Choroid plexus epithelial cell (primary cell): ENCODE measurements at places on chromosomes 6 and 20.
A peak's percentile ranks its signal among the peaks of the same experiment; 100 is the strongest.

DNA sequence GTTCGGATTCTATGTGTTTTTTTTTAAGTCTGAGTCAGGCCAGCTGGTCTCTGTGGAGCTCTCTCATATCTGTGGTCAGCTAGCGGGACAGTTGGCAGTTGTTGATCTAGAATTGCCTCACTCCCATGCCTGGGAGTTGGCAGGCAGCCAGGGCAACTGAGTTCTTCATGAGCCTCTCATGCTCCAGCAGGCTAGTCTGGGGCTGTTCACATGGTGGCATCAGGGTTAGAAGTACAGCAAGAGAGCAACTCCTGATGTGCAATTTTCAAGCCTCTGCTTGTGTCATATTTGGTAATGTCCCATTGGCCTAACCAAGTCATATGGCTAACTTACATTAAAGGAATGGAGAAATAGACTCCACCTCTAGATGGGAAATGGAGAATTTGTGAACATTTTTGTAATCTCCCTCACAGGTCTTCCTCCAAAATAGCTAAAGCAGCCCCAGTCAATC lies 6.7 kb upstream of the IFT52 start:
- peak; percentile 100 for DNase-seq

DNA sequence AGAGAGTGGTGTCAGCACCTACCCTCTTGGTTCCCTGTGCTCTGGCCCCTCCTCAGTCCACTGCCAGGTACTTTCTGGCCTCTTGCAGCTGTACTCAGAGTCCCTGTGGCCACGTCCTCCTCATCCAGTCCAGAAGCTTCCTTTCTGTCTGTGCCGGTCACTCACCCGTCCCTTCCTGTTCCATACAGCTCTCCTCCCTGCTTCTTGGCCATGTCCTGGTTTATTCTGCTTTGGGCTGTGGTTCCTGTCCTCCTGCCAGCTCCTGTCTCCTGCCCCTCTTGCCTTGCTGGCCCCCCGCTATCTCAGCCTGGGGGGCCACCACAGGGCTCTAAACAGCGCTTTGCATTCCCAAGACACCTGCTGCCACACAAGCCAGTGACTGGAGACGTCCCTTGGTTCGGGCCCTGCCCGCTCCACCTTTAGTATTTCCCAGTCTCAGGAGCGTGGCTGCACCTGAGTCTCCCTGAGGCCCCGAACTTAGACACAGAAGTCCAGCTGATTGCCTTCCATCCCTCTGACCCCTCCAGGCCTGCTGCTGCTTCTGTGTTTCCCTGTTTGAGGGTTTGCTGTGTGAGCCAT lies 15.5 kb upstream of the RBM38 start:
- no peak for DNase-seq

DNA sequence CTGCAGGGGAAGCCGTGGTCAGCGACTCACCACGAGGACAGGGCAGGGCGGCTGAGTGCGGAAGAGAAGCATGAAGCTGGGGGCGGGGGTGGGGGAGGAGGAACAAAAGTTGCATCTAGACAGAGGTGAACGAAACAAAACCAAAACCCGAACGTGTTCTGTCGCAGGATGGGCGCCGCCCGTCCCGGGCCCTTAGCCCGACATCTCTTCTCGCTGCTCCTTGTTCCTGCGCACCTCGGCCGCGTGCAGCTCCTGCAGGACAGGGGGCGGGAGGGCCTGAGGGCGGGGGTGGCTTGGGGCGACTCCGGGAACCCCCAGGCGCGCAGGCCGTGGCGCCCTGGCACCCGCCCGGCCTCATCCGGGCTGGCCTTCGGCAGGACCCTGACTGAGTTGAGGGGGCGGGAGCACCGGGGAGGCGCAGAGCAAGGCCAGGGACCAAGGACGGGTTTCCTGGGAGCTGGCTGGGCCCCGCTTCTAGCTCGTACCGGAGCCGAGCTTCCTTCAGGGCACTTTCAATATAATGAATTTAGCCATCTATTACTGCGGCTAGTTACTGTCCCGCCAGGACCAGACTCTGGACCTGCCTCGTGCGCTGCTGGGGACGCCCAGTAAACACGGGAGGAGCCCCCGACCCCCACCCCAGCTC lies 12.0 kb downstream of the STMN3 start:
- DNase-seq = peak; percentile 50

- DNase-seq = peak; percentile 80
Measured at GRCh38 chr6:2103765-2104523, 141.5 kb downstream of the GMDS start.

DNA sequence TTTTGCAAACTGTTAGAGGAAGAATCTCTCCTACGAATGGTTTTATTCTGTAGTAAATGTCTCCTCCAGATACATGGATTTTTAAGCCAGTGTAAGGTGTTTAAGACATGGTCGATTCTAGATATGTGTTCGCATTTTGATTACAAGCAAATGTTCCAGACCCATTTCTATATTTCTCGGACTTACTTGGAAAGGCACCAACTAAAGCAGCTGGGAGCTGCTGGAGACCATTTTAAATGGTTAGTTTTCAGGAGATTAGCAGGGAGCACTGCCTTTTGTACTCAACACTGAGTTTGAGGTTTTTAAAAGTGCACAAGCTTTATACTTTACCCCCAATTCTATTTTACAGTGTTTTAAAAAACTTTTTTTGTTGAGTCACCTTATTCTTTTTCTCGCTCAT lies 857.0 kb downstream of the KIF16B start:
- peak; percentile 13 for DNase-seq

DNA sequence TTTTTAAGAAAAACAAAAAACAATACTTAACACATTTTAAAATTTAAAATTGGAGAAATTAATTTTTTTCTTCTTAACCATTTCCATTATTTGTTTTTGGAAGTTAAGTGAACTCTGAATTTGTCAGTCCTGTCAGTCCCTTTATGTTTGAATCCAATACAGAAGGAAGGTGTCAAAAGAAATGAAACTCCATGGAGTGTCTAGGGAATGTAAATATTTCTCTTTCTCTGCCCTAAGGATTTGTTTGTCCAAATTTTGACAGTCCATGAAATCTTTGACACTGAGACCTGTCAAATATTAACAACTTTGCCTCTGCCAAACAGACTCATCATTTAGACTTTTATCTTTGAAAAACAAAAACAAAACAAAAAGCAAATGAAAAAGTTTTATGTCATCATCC lies 166.4 kb downstream of the EPHA7 start:
- DNase-seq = no peak

GRCh38 chr6:14292119-14292518 lies 174.5 kb downstream of the CD83 start:
- DNase-seq = no peak

- DNase-seq = no peak
Measured at GRCh38 chr20:57252559-57253162, 13.8 kb downstream of the BMP7 start.

GRCh38 chr20:16100111-16100510 lies 473.1 kb downstream of the KIF16B start:
- no peak for DNase-seq

- no peak for DNase-seq
Measured at GRCh38 chr6:90333928-90334327, 37.3 kb upstream of the BACH2 start.

DNA sequence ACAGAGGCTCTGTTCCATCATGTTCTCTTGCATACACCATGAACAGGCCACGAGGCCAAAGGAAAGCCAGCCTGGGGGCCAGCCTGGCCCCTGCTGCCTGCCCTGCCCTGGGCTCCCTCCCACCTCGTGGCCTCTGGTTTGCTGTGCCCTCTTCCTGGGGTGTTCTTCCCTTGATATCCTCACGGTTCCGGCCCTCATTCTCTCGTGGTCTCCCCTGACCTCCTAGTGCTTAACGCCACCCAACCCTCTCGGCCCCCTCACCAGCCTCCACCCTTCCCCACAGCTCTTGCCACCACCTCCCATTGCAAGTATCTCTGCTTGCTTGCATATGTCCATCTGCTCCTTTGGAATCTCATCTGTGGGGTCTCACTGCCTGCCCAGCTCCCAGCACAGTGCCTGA lies 73.0 kb downstream of the GNAS-AS1 start:
- no peak for DNase-seq

- peak; percentile 39 for DNase-seq
Measured at GRCh38 chr6:67501755-67502154, 1133.3 kb upstream of the ADGRB3 start.

- DNase-seq = no peak
Measured at GRCh38 chr6:106832766-106833510, 141.6 kb downstream of the CD24 start.

GRCh38 chr6:132715204-132715603 lies 1.3 kb upstream of the VNN1 start:
- DNase-seq = peak; percentile 83
